ENCODE measurements at places on chromosomes 5 and 9. TPM values are rescaled to one million over a fixed set of nuclear protein-coding genes. Genes with fewer than 3 reads are reported as not detected.

The REEP5 gene
- total RNA-seq: 70.2 TPM

The ERCC6L2 gene
- 33.2 TPM for total RNA-seq

The IL7R gene
- total RNA-seq: 12.2 TPM

The HSD17B3 gene
- 0.37 TPM for total RNA-seq

The PRLR gene
- total RNA-seq: 0.34 TPM

The PGM5 gene
- total RNA-seq: 0.63 TPM

The ORM2 gene
- not detected for total RNA-seq

The FBXO38 gene
- 32.2 TPM for total RNA-seq

The DEPDC1B gene
- 24.9 TPM for total RNA-seq

The SCGB3A1 gene
- total RNA-seq: not detected

The RGS7BP gene
- total RNA-seq: not detected

The NMUR2 gene
- not detected for total RNA-seq

The FGF1 gene
- total RNA-seq: 4.0 TPM

The SLC38A9 gene
- total RNA-seq: 17.7 TPM

All from HT1080 (cell line).